ENCODE measurements at places on chromosomes 7 and 10. TPM values are rescaled to one million over a fixed set of nuclear protein-coding genes. Genes with fewer than 3 reads are reported as not detected.

Gene FAM221A
- 18.5 TPM for total RNA-seq

Gene MDH2
- 306 TPM for total RNA-seq

Gene GAD2
- total RNA-seq = not detected

Gene MSMB
- total RNA-seq = not detected

Gene FBXO24
- total RNA-seq = 1.8 TPM

Gene EGR2
- total RNA-seq = 8.2 TPM

DNA sequence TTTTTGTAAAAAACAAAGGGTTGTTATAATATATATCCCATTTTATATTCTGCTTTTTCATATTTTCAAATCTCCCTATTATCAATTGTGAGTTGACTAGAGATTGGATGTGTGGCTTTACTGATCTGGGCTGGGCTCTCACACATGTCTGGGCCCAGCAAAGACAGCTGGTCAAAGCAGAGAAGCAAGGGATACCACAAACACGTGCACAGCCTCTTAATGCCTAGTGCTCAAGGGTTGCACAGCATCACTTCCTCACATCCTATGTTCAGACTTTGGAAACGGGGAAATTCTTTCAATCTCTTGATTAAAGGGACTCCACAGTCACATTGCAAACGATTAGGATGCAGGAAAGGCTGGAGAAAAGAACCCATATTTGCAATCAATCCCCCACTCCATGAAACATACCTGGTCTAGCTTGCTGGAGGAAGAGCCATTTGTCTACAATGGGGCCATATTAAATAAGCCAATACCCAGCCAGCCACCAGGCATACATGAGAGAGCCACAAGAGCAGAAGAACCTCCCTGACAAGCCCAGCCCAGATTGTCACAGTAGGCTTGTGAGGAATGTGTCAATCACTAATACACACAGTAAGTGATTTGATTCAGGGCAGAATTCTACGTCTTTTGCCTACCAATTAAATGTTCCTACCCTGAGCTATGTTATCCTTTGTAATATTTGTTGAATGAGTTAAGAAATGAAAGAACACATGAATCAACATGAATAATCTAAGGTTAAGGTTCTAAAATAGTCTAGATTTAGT lies 431.2 kb downstream of the TNS3 start:
- DNase-seq = no peak

- no peak for DNase-seq
These were observed 12.2 kb downstream of the ARPC1B start for GRCh38 chr7:99386584-99387238.

- no peak for DNase-seq
These were observed 54.3 kb upstream of the DUSP5 start for GRCh38 chr10:110443239-110444003.

DNA sequence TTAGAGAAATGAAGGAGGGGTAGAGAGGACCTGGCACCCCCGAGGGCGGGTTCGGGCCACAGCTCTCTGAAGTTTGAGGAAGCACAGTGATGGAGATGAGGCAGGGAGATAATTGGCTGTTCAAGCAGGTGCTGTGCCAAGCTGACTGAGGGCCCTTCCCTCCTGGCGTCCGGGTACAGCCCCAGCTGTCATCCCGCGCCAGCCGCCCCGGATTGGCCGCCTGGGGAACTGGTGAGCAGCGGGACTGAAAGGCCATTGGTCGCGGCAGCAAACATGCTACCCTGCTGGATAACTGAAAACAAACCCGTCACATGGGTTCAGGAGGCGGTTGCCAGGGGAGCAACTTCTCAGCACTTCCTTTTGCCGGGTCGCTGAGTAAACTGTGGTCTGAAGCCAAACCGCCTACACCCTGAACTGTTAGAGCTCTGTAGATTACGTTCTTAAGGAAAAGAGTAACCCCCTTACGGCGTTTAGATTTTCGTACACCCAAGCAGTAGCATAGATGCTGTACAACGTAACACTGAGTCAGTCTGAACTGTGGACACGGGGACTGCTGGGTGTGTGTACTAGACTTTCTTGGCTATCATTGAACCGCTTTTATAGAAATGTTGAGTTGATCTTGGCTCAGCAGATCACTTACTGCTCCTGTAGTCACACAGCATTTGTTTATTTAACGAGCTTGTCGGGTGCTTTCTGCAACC lies 1.3 kb downstream of the INSIG1 start:
- DNase-seq = peak; percentile 97

- DNase-seq = no peak
These were observed 6.4 kb downstream of the AGBL3 start for GRCh38 chr7:134992626-134993179.

DNA sequence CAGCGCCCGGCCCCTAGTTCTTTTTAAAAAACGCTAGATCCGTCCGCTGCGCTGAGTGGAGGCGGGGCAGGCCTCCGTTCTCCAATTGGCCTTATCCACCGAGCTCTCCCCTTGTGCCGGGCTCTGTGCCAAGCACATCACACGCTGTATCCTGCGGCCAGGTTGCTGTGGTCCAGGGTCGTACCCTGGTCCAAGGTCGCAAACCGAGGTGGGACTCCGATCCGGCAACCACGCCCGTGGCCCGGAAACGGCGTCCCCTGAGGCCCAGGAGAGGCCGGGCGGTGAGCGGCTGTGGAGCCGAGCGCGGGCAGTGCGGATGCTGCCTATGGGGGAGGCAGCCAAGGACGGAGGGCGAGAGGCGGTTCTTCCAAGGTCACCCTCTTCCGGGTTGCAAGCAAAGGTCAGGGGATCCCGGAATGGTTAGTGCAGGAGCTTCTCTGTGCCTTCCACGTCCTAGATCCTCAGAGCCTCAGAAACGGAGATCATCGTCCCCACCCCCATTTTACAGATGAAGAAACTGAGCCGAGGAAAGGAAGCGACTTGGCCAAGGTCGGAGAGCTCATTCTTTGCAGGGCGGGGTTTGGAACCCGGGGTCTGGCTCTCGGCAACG lies 72.4 kb upstream of the LRRC4 start:
- DNase-seq = no peak

DNA sequence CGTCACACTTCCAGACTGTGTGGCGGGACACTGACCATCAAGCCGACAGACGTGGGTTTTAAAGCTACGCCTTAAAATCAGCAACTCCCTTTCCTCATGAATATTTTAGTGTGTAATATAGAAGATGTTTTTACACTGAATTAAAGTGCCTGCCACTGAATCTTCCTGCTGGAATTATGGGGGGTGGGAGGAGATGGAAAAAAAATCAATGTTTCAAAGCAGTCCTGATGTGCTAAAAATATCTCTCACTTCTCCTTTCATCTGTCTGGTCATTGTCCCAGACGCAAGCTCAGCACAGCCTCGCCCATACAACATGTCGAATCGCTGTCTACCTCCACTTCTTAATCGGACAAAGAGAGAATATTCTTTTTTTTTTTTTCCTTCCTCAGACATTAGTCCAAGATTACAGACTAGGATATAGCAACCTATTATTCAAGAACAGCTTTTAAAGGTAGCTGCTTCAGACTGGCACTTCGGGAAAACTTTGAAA lies 165.1 kb upstream of the KLF14 start:
- no peak for DNase-seq

GRCh38 chr7:28748933-28749584 lies 209.1 kb downstream of the TRIL start:
- peak; percentile 22 for DNase-seq

- DNase-seq = no peak
These were observed 265.5 kb upstream of the POT1 start for GRCh38 chr7:125195156-125195555.

GRCh38 chr7:45028920-45029344 lies 28.9 kb downstream of the CCM2 start:
- no peak for DNase-seq

- no peak for DNase-seq
These were observed 44.5 kb upstream of the PFKFB3 start for GRCh38 chr10:6158276-6158675.

DNA sequence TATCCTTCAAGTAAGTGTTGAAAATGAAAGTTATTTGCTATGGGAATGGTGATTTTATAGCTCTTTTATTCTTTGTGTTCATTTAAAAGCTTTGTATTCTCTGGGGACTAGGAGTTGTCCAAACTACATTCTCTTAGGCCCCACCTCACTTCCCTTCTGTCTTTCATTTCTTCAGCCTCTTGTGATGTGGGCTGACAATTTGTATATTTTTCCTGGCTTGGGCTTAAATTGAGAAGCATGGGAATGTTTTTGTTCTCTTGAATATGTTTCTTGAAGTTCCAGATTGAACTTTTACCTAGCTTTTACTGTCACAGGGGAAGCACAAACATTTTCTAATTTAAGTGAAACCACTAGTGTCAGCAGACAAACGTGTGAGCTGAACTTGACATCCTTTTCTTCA lies 27.9 kb downstream of the BBS9 start:
- no peak for DNase-seq

DNA sequence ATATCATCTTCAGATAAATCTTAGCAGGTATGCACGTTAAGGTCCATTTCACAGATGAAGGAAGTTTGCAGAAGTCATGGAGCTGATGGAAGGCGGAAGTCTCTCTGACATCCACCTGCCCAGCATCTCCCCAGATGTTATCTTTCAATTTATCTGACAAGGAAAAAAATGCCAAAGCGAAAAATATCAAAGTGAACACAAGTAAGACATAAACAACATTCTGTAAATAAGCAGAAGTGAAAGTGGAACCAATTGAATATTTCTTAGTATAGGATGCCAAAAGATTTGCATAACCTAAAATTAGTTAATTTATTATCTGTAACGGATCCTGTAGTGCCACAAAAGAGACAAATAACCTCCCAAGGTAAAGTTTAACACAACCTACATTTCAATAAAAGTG lies 73.6 kb upstream of the NEBL start:
- DNase-seq = no peak

GRCh38 chr7:50628434-50629084 lies 63.4 kb upstream of the DDC start:
- no peak for DNase-seq

All from colonic mucosa (tissue), 4 donors.